ENCODE measurements at places on chromosomes 11 and 22.

GRCh38 chr11:122779047-122779629, 59.2 kb upstream of the CRTAM start:
- H3K4me1 ChIP-seq = no peaks in the 10 kb centered on the region
- H3K27me3 ChIP-seq = no peaks in the 10 kb centered on the region
- H3K36me3 ChIP-seq = no peaks in the 10 kb centered on the region
- no peak for DNase-seq

- H3K4me3 ChIP-seq = no peak overlapping the region
- H3K36me3 ChIP-seq = no peaks in the 10 kb centered on the region
- no peak overlapping the region for H3K27ac ChIP-seq
- H3K27me3 ChIP-seq = no peaks in the 10 kb centered on the region
Measured at GRCh38 chr22:23107487-23108248, 34.1 kb downstream of the RSPH14 start.

GRCh38 chr11:60791153-60791933, 6.2 kb downstream of the MS4A10 start:
- H3K4me3 ChIP-seq = no peak overlapping the region
- H3K36me3 ChIP-seq = no peaks in the 10 kb centered on the region
- no peak overlapping the region for H3K27ac ChIP-seq
- no peaks in the 10 kb centered on the region for H3K4me1 ChIP-seq
- no peak for DNase-seq

GRCh38 chr11:61885166-61885778, 6.1 kb downstream of the FADS3 start:
- peaks cover under 1% of the 10 kb centered on the region for H3K4me1 ChIP-seq
- H3K36me3 ChIP-seq = no peaks in the 10 kb centered on the region
- H3K27ac ChIP-seq = no peak overlapping the region
- H3K4me3 ChIP-seq = no peak overlapping the region
- H3K27me3 ChIP-seq = no peaks in the 10 kb centered on the region
- no peak for DNase-seq

- DNase-seq = no peak
- H3K27me3 ChIP-seq = no peaks in the 10 kb centered on the region
- peak overlapping the region; percentile 53 for H3K27ac ChIP-seq
- no peaks in the 10 kb centered on the region for H3K36me3 ChIP-seq
- H3K4me1 ChIP-seq = no peaks in the 10 kb centered on the region
Measured at GRCh38 chr22:40714499-40715337, 35.4 kb downstream of the MCHR1 start.

All from breast epithelium (tissue), 4 donors.